Caco-2 (cell line): ENCODE measurements at places on chromosomes 11 and 22.
A peak's percentile ranks its signal among the peaks of the same experiment; 100 is the strongest.

DNA sequence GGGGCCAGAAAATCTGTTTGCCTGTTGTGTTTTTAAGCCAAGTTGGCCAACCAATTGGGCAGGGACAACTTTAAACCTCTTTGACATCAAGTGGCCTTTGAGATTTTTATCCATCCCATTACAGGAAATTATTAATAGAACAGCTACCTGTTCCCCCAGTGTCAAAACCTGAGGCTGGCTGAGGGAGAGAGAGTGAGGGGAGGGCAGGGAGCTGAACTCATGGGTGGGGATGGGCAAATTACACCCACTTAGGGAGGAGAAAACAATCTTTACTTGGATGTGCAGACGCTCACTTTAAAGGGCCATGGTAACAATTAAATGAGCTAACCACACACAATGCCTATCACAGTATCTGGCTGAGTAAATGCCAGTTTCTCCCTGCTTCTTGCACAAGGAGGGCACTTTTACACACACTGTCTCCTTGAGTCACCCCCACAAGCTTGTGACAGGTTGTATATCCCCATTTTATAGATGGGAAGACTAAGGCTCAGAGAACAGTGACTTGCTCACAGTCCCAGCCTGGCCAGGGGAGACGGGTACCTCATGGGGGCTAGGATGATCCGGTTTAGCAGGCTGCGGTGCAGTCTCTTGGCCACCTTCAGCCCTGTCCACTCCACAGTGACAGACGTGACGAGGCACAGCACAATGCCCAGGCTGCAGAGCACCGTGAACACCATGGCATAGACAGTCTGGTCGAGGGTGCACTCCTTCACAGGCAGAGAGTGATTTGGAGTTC, 17.8 kb upstream of the KCNJ11 start:
- no peak for DNase-seq

DNA sequence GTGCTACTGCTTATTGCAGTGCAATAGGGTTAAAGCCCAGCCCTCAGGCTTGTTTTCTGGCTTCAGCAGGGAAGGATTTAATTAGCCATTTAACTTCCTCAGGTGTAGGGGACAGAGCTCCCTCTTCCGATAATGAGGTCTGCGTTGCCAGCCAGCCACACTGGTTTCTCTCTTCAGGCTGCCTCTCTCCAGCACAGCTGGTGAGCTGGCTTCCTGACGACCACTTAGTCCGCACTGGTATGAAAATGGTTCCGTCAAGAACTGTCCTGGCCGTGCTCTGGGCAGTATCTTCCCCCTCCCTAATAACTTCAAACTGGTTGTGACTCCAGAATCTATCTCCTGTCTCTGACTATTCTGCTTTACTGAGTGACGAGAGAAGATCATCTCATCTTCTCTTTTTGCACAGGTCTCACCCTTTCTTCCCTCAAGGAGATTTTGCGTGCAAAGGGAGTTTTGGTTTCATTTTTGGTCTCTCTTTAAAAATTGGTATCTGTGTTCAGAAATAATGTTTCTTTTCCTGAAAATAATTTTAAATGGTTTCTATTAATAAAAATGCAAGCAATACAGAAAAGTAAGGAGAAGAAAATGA, 49.2 kb downstream of the CNTN5 start:
- DNase-seq, result no peak

DNA sequence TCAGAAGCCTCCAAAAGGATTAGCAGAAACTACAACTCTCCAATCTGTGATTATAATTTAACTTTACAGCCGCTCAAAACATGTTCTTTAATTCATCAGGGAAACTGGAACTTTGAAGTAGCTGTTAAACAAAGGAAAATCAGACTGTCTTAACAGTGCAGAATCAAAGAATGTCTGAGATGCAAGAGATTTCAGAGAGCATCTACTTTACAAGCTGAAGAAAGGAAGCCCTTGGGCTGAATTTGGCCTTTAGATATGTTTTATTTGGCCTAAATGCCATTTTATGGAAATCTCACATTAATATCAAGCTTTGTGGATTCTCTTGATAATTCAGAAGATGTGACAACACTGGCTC, 281.5 kb upstream of the CTSC start:
- DNase-seq, result no peak

GRCh38 chr11:33942954-33943353, 51.1 kb upstream of the LMO2 start:
- DNase-seq, result no peak

DNA sequence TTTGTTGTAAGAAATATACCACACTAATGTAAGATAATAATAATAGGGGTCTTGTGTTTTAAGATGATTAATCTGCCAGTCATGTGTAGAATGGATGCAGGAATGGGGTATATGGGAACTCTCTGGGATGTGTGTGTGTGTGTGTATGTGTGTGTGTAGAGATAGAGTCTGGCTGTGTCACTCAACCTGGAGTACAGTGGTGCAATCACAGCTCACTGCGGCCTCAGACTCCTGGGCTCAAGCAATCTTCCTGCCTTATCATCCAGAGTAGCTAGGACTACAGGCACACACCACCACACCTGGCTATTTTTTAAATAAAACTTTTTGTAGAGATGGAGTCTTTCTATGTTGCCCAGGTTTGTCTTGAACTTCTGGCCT, 11.5 kb upstream of the PANX1 start:
- no peak for DNase-seq

- DNase-seq, result no peak
These were observed 61.5 kb downstream of the MYEOV start for GRCh38 chr11:69355346-69355940.

- DNase-seq, result peak; percentile 21
These were observed 71.6 kb downstream of the CCDC34 start for GRCh38 chr11:27291302-27291889.

DNA sequence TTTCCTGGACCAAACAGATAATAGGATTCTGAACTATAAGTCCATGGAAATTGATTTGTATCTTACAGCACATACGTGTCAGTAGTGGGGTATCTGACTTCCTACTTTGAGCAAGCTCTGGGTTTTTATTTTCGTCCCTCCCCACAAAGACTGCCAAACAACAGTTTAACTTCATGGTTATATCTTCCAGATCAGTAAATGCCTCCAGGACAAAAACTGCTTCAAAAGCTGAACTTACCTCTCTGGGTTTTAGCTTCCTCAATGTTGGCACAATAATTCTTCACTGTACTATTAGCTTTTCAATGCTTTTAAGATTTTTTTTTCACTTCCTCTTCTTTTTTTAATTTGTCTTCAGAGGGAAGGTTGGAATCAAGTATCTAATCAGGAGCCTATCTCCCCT, 4.2 kb upstream of the DPF2 start:
- DNase-seq, result no peak

DNA sequence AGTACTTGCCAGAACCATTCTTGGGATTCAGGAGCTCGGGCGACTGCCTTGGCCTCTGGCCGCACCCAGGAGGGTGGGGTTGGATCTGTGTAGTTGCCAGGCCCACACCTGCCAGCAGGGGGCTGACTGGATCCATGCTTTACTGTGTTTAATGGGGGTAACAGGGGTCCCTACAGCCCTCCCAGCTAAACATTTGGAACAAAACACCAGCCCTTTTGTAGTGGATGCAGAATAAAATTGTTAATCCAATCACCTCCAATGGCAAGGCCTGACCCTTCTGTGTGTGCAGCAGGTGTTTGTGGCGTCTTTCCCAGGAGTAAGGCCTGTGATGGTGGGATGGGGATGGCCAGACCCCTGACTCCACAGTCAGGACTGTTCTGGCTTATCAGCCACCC, 22.5 kb downstream of the SUN2 start:
- peak; percentile 69 for DNase-seq

GRCh38 chr22:24285245-24285644, 14.6 kb downstream of the SPECC1L start:
- DNase-seq, result no peak
